ENCODE measurements at places on chromosomes 6 and 20.

DNA sequence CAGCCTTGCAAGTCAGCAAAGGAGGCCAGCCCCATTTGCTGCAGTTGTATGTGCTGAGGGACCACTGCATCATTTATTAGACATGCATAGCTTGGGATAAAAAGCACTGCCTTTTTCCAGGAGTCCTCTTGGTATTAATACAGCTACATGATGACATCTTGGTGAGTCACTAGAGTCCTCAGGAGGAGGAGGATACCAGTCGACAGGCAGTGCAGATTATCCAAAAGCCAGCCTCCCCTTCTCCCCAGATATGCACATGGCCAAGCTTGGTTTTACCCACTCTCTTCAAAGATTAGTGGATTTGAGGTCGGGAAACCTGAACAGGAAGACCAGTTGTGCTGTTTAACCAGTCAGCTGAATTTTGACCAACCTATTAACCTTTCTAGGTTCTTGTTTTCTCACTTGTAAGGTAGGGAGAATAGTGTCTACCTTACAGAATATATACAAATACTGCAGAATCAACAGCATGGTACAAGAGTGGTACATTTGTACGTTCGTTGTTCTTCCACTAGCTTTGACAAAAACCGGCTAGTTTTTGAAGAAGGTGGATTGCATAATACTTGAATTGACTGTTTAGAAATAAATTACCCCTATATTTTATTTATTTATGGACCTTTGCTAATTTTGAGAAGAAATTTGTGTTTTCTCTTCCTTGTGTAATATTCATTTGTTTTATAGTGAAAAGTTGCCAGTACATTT is 31.9 kb downstream of the VAPB start:
- DNase-seq, result no peak

DNA sequence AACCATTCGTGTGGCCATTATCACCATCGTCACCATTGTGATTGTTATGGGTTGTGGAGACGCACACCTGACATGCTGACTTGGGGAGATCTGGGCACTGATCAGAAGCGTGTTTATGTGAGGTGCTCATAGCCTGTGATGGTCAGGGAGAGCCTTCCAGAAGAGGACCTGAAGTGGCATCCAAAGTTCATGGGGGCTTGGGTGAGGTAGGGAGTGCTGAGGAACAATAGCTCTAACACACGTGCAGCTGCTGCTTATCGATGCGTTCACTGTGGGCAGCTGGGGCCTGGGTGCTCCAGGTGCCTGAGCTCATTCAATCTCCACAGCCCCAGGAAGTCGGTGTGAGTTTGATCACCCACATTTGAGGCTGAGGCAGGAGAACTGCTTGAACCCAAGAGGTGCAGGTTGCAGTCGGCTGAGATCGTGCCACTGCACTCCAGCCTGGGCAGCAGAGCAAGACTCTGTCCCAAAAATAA is 227.3 kb downstream of the PREX1 start:
- no peak for DNase-seq

- DNase-seq, result no peak
Measured at GRCh38 chr6:53493635-53494025, 51.3 kb downstream of the GCLC start.

- no peak for DNase-seq
Measured at GRCh38 chr6:89180971-89181370, 35.1 kb downstream of the PM20D2 start.

DNA sequence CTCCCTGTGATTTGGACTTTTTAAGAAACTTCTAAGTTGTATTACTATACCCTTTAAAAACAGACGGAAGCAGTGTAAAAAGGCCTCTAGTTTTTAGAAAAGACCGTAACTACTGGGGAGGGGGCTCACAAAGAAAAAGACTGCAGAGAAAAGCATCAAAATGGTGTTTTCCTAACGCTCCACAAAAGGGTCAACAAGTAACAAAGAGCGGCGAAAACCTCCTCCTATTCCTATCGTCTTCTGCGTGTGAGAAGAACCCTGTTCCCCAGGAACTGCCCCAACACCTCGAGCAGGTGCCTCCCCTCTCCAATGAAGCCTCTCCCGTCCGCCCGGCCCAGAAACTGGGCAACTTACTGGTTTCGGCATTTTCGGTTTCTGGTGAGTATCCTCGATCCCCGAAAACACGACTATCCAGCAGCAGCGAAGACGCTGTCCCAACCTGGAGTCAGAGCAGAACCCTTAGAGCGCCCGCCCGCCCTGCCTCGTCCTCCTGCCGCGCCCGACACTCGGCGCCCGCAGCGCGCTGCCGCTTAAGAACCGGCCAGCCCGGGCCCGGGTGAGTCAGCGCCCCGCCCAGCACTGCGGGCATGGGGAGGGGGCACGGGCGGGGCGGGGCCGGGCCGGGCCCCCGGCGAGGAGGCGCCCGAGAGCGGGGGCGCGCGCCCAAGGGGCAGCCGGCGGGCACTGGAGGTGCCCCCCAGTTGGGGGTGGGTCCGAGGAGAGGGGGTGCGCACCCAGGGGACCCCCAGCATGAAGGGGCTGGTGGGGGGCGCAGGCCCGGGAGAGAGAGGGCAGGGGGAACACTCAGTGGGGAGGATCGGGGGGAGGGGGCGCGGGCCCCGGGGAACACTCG is 1.2 kb downstream of the EZR start:
- no peak for DNase-seq

DNA sequence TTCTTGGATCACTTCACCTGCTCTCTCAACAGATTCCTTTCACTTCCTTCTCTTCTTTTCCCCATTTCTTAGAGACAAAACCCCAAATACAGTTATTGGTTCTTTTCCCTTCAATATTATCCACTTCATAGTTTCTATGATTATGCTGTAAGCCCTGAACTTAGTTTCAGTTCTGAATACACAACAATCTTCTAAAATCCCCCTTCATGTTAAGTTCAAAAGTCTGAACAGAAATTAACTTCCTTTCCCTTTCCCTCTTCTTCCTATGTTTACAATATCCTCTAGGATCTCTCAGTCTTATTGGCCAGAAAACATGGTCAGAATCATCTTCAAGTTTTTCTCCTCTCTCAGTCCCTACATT is 57.7 kb downstream of the OGFRL1 start:
- DNase-seq, result no peak

DNA sequence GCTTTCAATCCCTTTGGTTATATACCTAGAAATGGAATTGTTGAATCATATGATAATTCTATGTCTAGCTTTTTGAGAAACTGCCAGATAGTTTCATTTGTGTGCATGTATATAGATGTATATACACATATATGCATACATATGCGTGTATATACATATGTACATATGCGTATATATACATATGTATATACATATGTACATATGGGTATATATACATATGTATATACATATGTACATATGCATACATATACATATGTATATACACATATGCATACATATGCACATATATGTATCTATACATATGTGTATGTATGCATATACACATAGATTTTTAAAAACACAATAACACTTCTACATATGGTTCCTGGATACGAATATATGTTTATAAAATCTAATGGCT is 8.4 kb downstream of the SF3B5 start:
- no peak for DNase-seq

GRCh38 chr6:149544646-149545257 is 1.1 kb downstream of the PPIL4 start:
- DNase-seq, result no peak

DNA sequence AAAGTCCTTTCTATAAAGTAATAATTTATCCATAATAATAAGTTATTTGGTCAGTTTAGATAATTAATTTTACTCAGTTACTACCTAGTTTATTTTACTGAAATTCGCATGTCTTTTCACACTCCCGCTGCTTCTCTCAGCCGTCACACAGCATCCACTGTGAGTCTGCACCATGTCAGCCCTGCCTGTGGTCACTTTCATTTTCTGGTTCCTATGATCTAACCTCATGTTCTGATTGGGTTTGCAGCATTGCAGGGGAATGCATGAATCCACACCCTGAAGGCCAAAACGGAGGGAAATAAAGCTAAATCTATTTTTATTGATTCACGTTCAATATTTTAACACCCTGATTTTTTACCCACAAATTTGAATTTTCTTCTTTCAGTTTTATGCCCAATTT is 47.4 kb downstream of the PDE10A start:
- no peak for DNase-seq

DNA sequence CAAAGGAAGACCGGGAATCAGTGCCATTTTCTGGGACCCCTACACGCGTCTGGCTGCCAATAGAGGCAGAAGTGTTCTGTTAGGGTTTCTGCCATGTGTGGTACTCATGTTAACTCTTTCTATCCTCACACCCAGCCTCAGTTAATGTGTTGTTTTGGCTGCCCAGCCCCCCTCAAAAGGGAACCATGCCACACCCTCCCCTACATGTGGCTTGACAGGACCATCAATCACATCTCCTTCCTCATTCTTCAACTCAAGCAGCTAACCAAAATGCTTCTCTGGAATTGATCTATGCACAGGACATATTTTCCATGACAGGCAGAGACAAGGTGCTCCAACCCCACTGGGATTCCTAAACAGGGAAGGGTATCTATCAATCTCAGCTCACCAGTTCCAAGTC is 22.0 kb downstream of the AHCY start:
- no peak for DNase-seq

DNA sequence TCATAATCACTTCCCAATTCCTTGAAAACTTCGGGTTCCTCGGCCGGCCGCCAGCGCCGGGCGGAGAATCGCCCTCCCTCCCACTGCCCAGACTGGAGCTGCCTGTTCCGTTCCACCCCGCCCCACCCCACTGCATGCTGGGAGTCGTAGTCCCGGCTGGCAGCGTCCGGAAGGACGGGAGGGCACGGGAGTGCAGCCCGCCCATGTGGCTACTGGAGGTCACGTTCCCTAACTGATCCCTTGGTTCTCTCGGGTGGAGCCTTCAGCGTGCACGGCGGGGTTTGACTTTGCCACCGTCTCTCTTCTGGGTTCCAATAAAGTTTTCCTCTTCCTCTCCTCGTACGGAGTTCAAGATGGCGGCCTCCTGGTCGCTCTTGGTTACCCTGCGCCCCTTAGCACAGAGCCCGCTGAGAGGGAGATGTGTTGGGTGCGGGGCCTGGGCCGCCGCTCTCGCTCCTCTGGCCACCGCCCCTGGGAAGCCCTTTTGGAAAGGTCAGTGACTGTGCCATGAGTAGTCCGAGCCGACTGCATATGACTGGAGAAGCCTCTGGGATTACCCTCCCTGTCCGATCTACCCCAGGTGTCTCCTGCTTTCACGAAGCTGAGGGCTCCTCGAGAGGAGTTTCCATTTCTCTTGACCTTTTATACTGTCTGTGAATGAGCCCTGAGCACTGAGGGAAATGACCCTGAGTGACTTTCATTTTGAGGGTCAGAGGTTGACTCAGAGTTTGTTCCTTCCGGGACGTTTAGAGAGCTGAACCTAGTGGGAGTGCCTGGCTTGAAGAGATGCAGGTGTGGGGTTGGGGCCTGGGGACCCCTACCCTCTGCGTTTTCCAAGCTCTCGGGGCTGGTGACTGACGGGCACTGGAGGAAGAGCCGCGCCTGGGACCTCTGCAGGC is at the start of gene AFG1L:
TSS of gene AFG1L (plus strand) at position 328 of the 899 bp plus-strand sequence. CDS start at position 354, 26 bp downstream.
- peak; percentile 69 for DNase-seq

- no peak for DNase-seq
Measured at GRCh38 chr6:85685713-85686112, 43.0 kb upstream of the SYNCRIP start.

DNA sequence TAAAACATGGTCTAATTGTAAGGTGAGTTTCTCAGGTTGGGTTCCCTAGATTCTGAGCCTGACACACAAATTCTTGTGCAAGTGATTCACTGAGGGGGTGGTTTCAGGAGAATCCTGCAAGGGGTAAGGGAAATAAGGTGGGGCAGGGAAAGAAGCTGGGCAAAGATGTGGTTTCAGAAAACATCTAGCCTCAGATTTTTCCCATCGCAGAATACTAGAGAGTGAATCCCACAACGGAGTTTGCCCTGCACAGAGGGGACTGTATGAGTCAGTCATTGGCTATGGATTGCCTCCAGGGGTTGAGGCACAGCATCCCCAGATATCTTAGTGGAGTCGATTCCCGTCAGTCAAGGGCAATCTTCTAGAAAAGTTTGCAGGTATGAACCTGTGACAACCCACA is 65.2 kb downstream of the PRL start:
- DNase-seq, result no peak

- DNase-seq, result no peak
Measured at GRCh38 chr6:83917001-83917400, 57.5 kb downstream of the CYB5R4 start.

- no peak for DNase-seq
Measured at GRCh38 chr6:26592649-26593048, 4.1 kb upstream of the ABT1 start.

- no peak for DNase-seq
Measured at GRCh38 chr6:133891149-133891926, 2.4 kb downstream of the TCF21 start.

GRCh38 chr6:162092816-162093502 is 634.6 kb downstream of the PRKN start:
- DNase-seq, result no peak

DNA sequence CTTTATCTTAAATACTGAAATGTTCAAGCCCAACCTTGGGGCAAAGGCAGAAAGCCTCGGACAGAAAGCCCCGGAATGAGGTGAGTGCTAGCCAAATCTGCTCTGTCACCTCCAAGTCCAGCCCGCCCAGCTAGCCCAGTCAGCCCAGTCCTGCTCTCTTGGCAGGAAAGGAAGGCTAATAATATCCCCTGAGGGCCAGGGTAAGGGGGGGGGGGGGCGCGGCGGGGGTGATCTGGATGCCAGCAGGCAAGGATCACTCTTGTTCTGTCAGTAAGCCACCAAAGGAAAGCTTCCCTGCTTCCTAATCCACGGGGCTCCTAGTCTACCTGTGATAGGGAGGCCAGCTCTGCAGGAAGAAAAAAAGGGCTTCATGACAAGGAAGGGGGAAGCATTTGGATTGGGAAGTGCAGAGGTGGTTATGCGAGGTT is 1.1 kb downstream of the NDRG3 start:
- DNase-seq, result peak; percentile 34

DNA sequence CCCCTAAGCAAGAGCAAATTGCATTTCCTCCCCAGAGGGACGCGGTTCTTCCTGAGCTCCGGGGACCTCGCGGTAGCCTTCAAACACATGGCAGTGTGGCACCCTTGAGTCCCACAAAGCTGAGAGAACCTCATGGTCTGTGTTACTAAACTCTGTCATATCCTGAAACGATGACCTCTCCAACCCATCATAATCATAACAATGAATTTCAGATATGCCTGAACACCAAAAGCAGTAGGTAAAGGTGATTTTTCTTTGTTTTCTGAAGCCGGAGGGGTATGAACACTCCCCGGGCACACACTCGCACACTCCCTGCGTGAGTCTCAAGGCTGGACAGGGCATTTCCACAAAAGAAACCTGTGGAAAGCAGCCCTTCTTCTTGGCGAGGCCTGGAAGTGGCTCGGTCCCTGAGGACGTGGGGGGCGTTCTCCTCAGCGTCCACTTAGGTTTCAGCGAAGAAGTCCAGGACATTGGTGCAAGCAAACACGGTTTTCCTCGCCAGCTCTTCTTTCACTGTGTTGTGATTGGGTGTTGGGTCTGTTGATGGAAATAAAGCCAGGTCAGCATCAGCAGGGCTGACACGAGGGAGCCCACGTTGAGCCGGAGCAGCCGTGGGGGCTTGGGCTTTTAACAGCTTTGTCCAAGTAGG is 183.4 kb downstream of the ERMARD start:
- no peak for DNase-seq
